ENCODE measurements at places on chromosomes 11 and 22.
A peak's percentile ranks its signal among the peaks of the same experiment; 100 is the strongest.

- no peak for DNase-seq
Measured at GRCh38 chr11:130813638-130814037, 102.6 kb downstream of the SNX19 start.

GRCh38 chr11:68841718-68842426, at the start of gene CPT1A:
Gene CPT1A, minus strand, starts transcription at chr11:68841916. Its CDS starts 26,442 bp downstream, at chr11:68815474.
- DNase-seq = peak; percentile 80

- DNase-seq = no peak
Measured at GRCh38 chr22:27801202-27801615, 347 bp downstream of the MN1 start.

DNA sequence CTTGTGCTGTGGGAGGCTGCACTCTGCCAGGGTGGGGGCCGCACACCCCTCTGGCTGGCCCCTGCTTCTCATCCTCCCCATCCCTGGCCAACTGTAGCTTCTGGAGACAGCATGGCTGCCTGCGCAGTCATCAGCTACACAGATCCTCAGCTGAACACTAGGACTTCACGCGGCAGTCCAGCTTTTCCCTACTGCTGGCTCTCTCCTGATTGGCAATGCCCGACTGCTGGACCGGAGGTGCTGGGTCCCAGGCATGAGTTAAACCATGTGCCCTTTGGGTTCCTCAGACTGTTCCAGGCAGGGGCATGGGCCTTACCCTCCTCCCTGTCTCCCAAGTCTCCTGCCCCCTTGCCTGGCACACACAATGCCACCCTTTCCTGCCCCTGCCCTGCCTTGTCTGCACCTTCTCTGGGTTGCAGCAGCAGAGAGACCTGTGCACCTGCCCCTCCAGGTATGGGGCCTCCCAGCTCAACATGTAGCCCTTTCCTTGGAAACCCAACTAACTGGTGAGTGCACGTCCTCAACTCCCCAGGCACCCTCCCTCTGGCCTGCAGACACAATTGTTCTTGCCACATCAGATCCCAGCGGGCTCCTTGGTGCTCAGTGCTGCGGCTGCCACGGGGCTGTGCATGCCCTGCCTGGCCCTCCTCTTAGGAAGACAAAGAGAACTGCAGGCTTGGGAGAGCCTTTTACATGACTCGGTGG, 1039.2 kb downstream of the TBC1D22A start:
- DNase-seq = no peak

- no peak for DNase-seq
Measured at GRCh38 chr11:69447786-69448185, 33.7 kb upstream of the LINC01488 start.

GRCh38 chr22:46575911-46576555, 38.6 kb upstream of the CELSR1 start:
- no peak for DNase-seq

DNA sequence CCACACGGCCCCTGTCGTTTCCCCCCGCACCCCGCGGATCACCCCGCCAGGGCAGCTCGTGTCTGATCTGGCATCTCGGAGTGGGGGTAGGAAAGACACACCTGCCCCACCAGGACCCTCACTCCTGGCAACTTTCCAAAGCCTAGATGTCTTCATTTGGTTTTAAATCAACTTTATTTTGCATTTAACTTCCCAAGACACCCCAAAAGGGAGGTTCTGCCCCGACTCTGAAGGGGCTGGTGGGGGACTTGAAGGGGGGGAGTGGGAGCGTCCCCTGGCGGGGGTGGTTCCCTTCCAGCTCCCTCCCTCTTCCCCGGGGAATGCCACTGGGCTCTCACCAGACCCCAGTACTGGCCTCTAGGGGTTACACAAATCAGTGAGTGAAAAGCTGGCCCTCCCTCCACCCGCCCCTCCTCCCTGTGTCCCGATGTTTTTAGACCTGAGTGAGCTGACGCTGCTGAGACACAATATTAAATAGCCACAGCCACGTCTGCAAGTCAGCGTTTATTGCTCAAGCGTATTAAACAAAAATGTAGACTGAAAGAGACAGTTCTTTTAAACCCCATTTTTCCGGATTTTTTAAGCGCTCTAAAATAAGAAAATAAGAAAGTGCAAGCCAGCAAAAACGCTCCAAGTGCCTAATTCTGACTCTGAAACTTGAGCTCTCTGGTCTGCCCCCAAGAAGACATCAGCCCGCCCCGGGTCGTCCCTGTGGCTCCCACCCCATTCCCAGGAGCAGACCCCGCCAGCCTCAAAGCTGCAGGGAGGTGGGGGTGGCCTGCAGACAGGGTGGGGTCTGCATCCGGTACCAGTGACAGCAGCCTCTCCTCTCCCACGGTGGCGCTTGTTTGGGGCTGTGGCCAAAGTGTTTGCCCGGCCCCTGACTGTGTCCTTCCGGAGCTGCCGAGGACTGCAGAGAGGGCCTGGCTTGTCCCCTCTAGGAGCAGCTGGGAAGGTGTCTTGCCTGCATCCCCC, 1.1 kb upstream of the TTLL8 start:
- no peak for DNase-seq

GRCh38 chr22:44622147-44622427, 79.9 kb upstream of the PRR5 start:
- DNase-seq = peak; percentile 56

- peak; percentile 52 for DNase-seq
Measured at GRCh38 chr22:37334859-37335805, 52.8 kb downstream of the CYTH4 start.

DNA sequence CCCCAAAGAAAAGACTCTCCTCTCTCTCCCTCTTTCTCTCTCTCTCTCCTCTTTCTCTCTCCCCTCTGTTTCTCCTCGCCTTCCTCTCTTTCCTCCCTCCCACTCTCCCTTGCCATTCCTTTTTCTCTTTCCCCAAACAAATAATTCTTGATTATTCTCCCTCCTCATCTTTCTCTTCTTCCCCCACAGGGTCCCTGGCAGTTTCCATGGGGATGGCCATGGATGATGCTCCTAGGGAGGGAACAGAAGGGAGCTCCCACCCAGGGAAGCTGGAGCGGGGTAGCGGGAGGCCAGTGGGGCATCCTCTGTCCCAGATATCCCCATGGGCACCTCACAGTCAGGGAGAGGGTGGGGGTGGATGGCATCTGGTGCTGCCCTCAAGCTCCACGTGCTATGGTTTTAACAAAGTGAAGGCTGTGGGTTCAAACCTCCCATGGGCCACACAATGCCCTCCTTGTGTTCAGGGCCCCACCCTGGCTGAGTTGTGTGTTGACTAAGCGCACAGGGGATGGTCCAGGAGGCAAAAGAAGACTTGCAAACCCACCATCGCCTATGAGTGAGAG, 266.4 kb downstream of the BUD13 start:
- peak; percentile 26 for DNase-seq

DNA sequence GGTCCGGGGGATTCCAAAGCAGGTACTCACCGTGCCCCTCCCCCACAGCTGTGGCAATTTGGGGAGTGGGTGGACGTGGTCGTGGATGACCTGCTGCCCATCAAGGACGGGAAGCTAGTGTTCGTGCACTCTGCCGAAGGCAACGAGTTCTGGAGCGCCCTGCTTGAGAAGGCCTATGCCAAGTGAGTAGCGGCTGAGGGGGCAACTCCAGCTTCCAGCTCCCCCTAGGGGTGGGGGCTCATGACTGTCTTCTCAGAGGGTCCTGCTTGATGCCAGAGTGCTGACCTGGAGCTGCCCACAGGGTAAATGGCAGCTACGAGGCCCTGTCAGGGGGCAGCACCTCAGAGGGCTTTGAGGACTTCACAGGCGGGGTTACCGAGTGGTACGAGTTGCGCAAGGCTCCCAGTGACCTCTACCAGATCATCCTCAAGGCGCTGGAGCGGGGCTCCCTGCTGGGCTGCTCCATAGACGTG, 4.2 kb downstream of the CAPN1 start:
- no peak for DNase-seq

DNA sequence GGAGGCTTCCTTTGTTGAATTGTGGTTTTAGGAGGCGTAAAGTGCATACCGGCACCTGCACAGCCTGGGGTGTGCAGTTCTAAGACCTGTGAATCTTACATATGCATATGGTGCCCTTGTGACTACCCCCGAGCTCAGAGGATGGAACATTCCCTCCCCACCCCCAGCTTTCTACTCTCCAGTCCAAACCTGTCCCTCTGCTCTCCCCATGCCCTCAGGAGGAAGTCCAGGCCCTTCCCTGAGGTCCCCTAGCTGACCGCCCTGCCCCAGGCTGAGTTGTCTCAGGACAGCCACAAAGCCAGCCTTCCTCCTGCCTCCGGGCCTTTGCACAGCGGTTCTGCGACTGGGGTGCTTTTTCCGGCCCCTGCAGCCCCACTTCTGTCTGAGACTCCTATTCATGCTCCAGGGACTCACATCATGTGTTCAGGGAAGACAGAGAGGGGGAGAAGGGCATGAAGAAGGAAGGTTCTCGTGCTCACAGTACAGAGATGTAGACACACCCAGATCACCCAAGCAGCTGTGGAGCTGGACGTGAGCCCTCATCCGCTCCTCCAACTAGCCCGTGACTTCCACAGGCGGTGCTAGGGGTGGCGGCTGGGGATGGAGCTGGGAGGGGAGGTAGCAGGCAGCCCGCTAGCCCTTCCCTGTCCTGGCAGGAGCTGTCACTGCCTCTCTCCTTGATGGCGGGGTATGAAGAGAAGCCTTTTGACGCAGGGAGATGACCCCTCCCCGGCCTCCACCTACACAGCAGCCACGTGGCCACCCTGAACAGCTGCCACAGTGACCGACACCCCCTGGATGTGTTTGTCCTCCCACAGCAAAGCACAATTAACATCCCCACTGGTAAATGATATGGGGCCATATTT, 50.8 kb downstream of the FLRT1 start:
- peak; percentile 82 for DNase-seq

DNA sequence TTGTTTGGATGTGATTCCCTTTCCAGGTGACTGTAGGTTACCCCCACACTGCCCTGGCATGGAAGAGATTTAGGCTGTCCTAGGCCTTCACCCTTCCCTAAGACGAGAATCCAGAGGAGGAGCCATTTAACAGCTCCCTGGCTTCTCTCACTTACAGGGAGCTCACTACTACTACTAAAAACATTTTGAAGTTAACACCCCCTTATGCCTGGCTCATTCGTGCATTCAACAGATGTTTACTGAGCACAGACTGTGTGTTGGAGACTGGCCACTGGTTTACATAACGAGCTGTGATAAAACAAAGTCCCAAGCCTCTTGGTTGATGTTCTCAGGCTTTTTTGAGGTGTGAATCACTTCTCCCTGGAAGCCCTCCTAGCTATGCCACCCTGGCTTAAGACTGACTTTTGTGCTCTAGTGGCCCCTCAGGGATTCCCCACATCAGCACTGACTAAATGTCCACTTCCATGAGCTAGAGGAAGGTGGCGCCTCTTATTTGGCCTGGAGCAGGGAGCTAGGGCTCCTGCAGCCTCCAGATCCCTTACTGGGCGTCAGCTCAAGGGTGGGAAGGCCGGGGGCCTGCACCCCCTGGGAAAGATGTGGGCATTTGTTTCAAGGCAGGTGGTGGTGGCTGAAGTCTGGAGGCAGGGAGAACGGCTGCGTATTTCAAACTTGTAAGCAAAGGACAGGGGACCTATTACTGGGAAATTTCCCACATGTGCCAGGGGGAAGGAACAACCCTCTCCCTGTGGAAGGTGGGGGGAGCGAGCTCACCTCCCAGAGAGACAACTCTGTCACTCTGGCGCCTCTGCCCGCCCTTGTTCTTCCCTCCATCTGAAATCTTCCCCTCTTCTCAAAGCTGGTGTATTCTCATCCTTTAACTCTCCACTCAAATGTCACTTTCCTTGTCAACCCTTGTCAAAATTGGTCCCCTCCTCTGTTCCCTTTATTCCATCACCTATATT, 19.4 kb upstream of the MALAT1 start:
- DNase-seq = peak; percentile 74

DNA sequence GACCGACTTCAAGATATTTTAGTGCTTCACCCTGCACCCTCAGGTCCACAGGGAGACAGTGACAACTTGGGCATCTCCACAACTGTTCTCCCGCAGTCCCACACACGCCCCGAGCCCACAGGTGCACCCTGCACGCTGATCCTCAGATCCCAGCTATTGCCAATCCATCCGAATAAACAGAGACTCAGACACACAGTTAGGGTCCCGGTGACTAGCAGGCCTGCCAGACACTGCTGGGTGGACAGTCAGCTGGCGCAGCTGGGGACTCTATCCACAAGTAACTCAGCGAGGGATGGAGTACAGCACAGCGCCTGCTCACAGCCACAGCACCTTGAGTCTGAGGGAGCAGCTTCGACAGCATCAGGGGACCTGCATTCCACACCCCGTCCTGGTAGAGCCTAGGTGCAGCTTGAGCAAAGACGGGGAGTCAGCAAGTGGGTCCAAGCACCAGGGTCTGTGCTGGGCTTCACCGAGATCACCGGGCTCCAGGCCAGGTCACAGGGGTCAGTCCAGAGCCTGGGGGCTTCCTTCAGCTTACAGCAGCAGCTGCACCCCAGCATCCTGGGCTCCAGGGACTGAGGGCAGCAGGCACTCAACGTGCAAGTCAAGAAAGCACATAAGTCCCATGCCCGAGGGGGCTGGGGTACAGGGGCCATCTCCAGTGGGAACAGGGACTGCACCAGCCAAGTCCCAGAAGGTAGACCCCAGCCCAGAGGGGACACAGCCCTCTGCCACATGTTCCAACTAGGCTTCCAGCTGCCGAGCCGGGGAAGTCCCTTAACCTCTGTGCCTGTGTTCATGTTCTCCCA, 7.6 kb downstream of the RPL3 start:
- no peak for DNase-seq

- no peak for DNase-seq
Measured at GRCh38 chr11:105399511-105399910, 210.4 kb upstream of the GRIA4 start.

GRCh38 chr11:29227811-29228210, 789.0 kb downstream of the KCNA4 start:
- no peak for DNase-seq

GRCh38 chr11:27679136-27680015, 20.9 kb downstream of the BDNF start:
- DNase-seq = no peak

GRCh38 chr11:80967649-80968048, 1526.8 kb upstream of the TENM4 start:
- no peak for DNase-seq

DNA sequence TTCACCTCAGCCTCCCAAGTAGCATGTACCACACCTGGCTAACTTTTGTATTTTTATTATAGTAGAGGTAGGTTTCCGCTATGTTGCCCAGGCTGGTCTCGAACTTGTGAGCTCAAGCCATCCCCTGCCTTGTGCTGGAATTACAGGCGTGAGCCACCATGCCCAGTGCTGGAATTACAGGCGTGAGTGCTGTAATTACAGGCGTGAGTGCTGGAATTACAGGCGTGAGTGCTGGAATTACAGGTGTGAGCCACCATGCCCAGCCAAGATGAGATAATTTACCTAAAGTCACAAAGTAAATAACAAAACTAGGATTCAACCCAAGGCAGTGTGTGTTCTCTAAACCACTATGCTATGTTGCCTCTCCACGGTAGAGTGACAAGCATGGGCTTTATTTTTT, 3.6 kb upstream of the UBXN1 start:
- DNase-seq = peak; percentile 14
